ENCODE measurements at places on chromosomes 4 and X.

GRCh38 chr4:176238157-176238610, 30.8 kb downstream of the ASB5 start:
- no peak for DNase-seq

DNA sequence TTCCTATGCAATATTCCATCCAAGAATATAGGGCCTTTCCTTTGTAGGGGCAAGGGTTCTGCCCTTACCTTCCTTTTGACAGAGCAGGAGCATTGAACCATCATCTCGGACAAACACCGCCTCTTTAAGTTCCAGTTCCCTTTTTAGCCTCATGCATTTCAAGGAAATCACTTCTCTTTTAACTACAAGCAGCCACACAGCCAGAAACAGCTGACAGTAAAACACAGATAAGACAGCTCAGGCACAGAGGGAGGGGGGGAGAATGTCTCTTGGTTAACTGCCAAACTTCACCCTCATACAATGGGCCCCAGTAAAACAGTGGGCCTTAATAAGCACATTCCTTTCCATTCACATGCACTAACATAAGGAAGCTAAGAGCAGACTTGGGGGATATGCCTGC, 648.3 kb downstream of the GABRG1 start:
- DNase-seq = no peak

GRCh38 chr4:38413524-38414341, 250.3 kb upstream of the KLF3 start:
- no peak for DNase-seq

- DNase-seq = no peak
These were observed 146.4 kb downstream of the PALLD start for GRCh38 chr4:168643111-168643795.

GRCh38 chr4:4334798-4335520, 44.9 kb downstream of the ZBTB49 start:
- peak; percentile 74 for DNase-seq

DNA sequence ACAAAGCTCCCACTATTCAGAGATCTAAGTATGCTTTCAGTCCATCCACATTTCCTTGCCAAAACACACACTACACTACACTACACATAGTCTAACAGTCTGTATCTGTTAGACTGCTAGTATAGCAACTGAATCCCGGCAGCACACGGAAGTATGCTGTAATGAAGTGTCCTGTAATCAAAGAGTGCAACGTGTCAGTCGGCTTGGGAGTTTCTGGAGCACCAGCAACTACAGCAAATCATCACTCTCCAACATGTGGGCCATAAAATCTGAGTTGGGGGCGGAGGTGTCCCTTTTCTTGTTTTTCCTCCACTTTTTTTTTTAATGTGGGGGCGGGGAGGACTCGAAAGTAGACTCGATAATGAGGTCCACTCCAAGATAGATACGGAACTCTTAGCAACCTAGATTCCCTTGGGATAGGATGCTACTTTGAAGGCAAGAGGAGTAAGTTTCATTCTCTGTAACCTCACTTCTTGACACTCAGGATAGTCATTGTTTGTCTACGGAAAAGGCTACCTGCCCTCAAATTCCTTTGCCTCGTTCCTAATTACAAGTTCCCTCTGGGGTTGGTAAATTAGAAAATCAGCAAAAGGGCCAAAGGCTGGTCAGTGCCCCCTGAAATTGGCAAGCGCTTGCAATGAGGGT, 722 bp downstream of the SLC10A7 start:
- peak; percentile 26 for DNase-seq

DNA sequence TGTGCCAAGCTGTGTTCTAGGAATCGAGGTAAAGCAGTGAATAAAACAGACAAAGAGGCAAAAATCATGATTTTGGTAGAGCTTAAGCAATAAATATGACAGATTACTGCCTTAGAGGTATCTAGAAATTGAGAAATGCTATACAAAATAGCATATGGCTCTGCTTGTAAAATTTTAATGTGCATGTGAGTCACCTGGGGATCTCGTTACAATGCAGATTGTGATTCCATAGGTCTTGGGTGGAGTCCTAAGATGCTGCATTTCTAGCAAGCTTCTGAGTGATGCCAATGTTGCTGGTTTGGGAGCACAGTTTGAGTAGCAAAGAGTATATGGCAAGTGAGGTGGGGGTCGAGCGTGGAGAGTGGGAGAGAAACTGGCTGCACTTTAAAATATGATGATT, 697.3 kb upstream of the MAGEB2 start:
- no peak for DNase-seq

GRCh38 chrX:7074148-7074907, 73.2 kb upstream of the STS start:
- DNase-seq = no peak

- DNase-seq = no peak
These were observed 139.5 kb downstream of the NPNT start for GRCh38 chr4:106034751-106035150.

DNA sequence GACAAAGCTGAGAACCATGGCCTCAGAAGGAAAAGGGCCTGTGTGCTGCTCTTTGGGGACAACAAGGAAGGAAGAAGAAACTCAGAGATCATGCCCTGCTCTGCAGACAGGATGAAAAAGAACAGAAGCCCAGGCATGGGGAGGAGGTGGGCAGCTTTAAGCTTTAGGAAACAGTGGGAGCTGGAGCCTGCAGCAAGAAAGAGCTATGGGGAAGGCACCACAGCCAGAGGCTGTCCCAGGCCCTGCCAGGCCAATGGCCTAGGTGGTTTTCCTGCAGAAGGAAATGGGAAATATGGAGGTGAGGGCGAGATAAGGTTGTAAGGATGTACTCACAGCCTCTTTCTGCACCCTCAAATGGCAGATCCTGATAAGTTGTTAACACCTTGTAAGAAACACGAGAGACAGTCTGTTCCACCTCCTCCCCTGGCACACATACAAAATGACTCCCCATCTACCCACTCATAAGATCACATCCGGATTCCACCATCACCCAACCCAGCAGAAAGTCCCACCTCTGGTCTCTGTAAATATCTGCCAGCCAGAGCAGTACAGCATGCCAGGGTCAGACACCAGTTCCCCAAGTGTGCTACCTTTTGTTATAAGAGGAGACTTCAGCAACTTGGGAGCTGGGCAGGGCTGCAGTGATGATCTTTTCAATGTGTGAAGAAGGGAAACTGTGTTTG, 105.2 kb downstream of the RTL5 start:
- no peak for DNase-seq

DNA sequence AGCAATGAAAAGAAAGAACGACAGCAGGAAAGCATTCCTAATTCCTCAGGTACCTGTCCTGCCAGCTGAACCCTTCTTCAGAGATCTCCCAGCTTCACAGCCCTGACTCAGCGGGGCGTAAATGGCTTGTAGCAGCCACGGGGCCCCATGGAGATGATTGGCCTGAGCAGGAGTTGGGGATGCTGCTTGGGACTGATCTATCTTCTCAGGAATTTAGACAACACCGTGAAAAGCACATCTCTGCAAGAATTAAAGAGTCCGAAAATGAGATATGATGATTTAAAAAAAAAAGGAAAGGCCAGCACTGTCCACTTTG, 22.5 kb upstream of the SLC25A4 start:
- no peak for DNase-seq

DNA sequence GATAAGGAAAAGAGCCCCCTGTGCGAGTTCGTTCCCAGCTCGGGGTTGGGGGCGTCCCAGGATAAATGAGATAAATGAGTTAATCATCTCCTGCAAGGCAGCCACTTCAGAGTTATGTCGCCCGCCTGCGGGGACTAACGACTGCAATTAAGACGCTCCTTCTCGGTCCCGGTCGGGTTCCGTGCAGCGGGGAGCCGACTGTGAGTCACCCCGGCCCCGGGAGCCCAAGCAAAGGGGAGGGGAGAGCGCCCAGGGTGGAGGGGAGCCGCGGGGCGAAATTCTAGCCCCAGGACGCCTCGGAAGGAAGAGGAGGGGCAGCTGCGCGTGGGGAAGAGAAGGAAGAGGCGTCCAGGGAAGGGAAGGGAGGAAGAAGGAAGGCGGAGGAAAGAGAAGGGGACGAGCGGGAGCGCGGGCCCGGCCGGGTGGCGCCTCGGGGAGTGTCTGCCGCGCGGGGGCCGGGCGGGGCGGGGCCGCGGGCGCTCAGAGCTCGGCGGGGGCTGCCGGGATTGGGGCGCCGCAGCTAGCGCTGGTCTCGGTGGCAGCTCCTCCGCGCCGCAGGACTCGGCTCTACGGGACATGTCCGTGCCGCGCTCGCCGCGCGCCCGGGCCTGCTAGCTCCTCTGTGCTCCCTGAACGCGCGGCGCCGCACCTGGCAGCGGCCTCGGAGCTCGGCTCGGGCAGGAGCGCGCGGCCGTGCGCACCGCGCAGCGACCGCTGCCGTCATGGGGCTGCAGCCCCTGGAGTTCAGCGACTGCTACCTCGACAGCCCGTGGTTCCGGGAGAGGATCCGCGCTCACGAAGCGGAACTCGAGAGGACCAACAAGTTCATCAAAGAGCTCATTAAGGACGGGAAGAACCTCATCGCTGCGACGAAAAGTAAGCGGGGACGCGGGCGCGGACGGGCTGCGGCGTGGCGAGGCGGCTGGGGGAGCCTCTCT, at the start of gene ARHGAP10:
ARHGAP10 (plus strand) TSS at position 509 of the 938 bp plus-strand sequence; CDS start at position 723, 214 bp downstream.
- peak; percentile 64 for DNase-seq

DNA sequence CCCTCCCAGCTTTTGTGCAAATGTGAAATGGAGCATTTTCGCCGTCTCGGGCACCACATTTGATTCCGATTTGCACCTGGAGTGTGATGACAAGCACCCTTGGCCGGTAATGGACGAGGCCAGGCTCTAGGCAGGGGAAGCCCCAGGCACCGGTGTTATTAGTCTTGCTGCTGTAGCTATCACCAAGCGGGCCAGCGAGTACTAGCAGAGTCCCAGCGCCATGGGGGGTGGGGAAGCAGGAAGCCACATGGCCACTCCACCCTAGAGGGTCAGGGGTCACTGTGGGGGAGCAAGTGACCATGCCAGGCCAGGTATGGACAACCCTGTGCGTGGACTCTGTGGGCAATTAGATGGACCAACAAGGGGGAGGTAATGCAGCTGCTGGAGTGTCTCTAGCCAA, 88.8 kb downstream of the CPZ start:
- no peak for DNase-seq

- no peak for DNase-seq
These were observed 64.7 kb downstream of the RBM47 start for GRCh38 chr4:40564815-40565483.

DNA sequence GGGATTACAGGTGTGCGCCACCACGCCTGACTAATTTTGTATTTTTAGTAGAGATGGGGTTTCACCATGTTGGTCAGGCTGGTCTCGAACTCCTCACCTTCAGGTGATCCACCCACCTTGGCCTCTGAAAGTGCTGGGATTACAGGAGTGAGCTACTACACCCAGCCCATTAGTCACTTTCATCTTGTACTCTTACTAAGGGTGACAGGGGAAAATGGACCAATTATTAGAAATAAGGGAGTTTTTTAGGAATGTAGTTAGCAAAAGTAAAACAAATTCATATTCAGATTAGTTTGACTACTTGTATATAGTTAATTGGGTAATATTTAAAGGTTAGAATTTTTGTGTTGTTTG, 26.1 kb downstream of the SMARCA5 start:
- no peak for DNase-seq

DNA sequence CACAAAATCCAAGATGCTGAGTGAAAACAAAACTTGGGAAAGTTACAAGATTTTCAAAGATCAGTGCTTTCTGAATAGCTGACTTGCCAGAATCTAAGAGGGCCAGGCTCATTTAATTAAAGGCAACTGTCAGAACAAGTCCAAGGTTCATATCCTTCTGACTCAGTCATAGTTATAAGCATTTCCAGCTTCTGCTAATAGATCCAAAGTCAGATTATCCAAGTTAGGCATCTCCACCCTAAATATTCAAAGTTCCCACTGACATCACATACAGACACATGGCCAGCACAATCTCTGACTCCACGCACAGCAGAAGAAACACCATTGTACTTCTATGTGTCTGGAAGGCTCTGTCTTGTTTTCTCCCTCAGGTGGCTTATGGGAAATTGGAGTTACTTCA, 41.8 kb downstream of the GASK1B start:
- no peak for DNase-seq

DNA sequence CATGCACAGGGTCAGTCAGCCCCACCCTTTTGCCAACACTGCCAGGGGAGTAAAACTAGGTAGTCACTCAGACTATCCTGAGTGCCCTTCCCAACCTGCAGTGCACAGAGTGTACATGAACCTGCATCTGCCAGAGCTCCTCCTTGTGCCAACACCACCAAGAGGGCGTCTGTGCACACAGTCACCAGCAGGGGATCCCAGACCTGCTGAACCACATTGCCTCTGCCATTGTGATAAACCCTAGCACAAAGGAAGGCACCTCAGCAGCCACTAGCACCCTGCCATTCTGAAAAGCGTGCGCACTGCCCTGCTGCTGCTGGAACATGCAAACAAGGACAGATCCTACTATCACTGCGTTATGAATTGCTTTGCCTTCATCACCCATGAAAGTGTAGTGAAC, 247.8 kb upstream of the POU3F4 start:
- DNase-seq = no peak

GRCh38 chr4:180350901-180351300, 1892.3 kb upstream of the TENM3 start:
- no peak for DNase-seq

GRCh38 chrX:105822138-105823091, at the start of gene NRK:
TSS of gene NRK (plus strand) at chrX:105822539. CDS start at chrX:105822846, 307 bp downstream.
- no peak for DNase-seq

GRCh38 chr4:75011131-75011795, 78.3 kb downstream of the PARM1 start:
- no peak for DNase-seq

GRCh38 chr4:155530290-155530689, 136.4 kb upstream of the GUCY1A1 start:
- DNase-seq = no peak

- DNase-seq = no peak
These were observed 165.3 kb downstream of the GLRA2 start for GRCh38 chrX:14694611-14695010.

- peak; percentile 23 for DNase-seq
These were observed 22.6 kb upstream of the CD38 start for GRCh38 chr4:15755321-15756155.

DNA sequence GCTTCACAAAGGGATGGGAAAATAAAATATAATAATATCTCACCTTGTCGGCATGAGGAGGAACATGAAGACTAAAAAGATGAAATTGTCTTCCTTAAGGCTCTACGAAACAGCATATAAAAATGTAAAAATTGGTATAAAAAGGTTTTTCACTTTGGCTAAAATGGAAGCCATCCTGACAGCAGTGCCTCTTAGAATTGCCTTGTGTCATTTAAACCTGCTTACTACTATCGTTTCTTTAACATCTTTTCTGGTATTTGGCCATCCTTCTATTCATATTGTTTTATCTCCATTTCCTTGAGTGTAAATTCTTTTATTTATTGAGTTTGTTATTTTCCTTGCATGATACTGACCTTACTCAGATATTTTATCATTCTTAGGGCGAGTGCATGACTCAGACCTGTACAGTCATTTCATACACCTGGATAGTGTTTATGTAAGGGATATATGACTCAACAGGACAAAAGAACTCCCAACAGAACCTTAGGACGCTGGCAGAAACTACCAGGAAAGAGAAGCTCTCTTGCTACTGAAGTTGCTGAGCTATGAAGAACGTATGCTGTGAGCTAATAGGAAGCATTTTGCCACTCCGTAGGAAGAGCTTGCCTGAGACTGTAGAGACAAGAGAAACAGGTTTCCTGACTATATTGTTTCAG, 5.8 kb upstream of the CDKN2AIP start:
- no peak for DNase-seq
